ENCODE measurements at places on chromosomes 12 and 14.
A peak's percentile ranks its signal among the peaks of the same experiment; 100 is the strongest.

DNA sequence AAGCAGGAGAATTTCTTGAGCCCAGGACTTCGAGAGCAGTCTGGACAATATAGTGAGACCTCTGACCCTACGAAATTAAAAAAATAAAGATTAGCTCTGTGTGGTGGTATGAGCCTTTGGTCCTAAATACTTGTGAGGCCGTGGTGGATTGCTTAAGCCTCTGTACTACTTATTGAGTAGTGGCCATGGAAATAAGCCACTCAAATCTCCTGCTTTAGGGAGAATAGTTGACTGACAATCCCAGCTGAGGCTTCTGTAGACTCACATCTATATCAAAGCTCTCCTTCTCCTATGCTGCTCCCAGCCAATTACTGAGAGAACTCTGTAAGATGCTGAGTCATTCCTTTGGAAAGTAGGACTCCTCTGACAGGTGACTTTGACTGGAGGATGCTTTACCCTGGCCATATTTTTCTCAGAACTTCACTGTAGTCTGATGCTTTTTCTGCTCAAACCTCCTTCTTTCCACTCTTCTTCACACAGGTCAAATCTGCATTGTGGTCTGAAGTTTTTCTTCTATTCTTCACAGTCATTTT lies 420.2 kb downstream of the SLC6A15 start:
- no peak for DNase-seq

GRCh38 chr12:113766879-113767878 lies 198.9 kb downstream of the RBM19 start:
- no peak for DNase-seq

- DNase-seq, result no peak
Observed at GRCh38 chr12:25769082-25769945, 189.2 kb upstream of the RASSF8 start.

DNA sequence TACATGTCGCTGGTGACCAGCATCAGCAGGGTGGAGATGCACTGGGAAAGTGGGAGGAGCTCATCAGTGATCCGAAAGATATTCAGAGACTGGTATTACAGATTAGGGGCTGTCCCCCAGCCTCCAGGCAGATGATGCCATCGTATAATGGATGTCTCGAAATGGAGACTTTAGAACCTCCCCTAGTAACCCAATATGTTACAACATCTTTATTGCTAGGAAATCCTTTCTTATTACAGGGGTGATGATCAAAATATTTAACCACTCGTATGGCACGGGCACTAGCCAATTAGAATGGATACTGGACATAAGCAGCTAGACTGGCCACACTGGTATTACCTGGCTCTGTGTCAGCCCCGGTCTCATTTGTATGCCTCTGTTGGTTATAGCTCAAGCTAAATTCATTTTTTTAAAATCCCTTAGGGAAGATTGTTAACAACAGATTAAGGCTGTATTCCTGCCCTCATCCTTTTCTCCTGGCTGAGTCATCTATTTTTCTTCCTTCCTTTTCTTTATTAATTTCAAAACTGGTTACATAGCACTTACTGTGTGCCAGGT lies 10.8 kb upstream of the CEBPE start:
- DNase-seq, result no peak

DNA sequence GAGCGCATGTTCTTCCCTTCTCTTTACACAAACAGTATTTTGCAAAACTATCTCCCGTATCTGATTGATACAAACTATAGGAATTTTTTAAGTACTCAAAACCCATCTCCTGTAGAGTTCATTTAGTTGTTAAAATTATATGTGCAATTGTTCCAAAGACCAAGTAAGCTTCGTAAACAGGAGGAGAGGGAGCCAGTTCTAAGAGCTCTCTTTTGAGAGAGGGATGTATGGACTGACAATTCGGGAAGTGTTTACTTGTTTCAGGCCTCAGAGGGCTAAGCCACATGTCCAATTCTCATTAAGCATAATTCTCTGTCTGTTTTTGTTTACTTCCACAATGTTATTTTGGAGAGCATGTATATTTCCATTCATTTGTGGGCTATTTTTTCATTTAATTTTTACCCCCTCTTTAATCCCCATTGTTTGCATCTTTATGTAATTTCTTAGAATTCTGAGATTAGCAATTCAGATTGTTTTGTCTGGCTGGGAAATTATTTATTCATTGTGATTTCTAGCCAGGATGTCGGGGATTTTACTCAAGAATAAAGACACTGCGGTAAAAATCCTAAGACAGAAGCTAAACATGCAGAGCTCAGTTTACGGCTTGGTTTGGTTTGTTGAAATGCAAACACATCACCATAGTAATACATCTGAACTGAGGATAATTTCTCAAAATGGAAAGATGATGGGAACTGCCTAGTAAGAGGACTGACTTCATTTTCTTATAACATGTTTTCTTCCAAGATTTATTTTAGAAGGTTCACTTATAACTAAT lies 126.8 kb downstream of the KCNK10 start:
- no peak for DNase-seq

DNA sequence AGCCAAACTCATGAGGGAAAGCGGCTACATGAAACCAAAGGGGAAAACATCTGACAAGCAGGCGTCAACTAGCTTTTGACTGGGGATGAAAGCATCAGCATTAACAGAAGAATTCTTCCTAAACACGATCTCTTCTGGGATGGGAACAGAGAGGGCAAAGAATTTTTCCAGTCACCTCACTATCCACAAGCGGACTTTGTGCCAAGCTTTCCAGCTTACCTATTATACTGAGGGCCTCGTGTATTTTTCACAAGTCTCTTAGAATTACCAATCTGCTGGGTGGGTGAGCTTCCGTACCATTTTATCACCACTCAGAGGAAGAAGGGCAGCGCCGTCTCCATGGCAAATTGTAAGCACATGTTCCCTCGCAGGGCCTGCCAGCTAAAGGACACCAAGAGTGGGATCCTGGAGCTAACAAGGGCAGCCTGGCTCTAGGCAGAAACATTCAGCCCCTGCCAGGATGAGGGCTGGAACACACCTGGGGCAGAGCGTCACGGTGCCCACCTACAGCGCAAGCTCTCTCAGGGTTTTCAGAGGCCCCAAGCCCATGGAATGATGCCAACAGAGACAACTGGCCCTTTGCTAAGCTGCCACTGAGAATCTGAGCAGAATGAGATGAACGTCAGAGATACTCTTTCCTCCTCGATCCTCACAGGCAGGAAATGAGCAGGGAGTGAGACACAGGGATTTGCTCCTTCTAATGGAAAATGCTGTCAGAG lies 74.6 kb downstream of the CHGA start:
- DNase-seq, result no peak

DNA sequence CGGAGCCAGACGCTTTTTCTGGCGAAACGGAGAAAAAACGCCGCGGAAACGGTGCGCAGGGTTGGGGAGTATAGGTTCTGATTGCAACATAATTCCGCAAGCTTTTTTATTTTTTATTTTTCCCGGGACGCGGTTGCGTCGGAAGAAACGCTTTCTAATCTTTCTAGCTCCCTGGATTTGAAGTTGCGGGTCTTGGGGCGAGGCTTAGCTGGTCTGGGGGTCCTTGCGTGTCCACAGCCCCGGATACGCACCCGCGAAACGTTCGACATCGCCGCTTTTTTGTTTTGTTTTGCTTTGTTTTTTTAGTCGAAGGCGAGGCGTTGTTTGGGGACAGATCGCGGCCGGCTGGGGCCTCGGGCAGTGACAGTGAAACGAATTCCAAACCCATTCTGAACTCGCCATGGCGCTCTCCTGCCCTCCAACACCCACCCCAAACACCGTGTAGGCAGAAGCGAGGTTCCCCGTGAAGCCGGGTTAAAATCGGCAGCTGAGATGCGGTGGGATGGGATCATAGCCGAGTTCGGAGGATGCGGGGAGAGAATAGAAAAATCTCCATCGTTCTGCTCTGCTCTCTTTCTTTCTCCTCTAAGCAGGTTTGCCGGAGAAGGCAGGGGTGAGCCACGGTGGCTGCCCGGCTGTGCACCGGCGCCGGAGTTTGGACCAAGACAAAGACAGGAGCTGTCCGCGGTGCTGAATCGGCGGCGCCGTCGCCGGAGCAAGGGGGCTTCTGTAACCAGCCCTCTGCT lies 8.1 kb upstream of the LHX5 start:
- peak; percentile 58 for DNase-seq

DNA sequence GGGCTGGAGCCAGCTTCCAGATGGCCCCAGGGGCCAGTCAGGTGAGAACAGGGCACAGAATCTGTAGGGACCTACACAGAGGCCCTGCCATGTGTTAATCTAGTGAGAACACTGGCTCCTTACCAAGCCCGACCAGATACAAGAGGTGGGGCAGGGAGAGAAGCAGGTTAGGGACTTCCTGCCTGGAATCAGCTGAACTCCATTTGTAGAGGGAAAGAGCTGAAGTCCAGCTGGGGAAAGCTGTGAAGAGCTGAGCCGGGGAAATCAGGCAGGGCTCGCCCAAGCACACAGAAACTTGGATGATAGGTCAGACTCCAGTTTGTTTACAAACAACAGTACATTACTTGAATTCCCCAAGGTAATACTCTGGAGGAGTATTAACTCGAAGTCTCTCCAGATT lies 46.7 kb downstream of the PTGER2 start:
- DNase-seq, result no peak

- DNase-seq, result no peak
Observed at GRCh38 chr12:104187446-104188155, 28.0 kb upstream of the TXNRD1 start.

GRCh38 chr12:14554281-14555007 lies 13.2 kb downstream of the PLBD1 start:
- no peak for DNase-seq

DNA sequence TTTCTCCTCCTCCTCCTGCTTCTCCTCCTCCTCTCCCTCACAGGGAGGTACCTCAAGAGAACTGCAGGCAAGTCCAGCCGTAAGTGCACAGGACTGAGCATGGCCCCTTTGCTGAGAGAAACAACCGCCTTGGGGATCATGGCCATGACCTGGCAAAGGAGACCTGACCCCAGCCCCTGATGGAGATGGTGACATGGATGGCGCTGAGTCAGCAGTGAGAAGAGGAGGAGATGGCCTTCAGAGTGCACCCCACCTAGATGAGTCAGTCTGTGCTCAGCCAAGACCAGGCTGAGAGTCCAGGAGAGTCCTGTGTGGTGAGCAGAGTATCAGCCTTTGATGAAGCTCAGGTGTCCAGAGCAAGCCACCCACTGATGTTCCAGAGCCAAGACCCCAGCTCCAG lies 36.4 kb downstream of the MEG3 start:
- DNase-seq, result no peak

DNA sequence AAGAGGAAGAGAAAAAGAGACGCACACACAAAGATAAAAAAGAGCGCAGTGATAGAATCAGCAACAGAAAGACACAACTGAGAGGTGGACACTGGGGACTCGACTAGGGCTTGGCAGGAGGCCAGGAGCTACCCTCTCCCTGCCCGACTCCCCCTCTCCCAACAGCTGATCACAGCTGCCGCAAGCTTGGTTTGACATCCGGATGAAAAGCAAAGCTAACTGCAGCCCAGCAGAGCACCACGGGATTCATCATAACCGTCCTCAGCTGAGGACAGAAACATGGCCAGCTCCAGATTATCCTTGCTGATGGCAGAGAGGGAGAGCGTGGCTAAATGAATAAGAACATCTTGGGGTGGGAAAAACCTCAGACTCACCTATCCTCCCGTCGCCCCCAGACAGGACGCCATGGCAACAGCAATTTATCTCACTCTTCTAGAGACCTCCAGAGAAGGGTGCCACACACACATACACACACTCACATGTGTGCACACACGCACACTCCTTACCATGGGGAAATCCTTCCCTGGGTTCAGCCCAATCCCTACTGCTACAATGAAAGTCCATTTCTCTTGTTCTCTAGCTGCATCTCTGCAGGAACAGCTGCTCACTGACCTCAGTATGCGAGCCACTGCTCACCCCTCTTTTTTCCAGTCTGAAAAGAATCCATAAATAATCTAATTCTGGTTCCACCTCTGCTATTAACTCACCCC lies 135.3 kb downstream of the NTF3 start:
- DNase-seq, result no peak

DNA sequence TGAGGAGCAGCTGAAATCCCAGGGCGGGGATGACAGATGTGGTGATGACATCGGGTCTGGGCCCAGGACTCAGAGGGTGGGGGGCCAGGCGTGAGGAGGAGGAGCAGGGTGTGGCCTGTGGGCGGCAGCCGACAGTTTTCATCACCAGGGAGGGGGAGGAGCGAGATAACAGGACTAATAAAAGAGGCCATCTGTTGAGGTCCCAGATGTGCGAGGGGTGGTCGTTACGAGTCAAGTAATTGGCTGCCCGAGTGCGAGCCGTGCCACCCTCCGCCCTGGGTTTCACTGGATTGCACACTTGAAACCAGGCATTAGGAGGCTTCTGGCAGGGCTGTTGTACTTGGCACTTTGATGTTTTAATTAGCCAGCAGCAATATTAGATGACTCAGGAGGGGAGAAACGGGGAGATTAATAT lies 67.2 kb downstream of the NOS1 start:
- no peak for DNase-seq

DNA sequence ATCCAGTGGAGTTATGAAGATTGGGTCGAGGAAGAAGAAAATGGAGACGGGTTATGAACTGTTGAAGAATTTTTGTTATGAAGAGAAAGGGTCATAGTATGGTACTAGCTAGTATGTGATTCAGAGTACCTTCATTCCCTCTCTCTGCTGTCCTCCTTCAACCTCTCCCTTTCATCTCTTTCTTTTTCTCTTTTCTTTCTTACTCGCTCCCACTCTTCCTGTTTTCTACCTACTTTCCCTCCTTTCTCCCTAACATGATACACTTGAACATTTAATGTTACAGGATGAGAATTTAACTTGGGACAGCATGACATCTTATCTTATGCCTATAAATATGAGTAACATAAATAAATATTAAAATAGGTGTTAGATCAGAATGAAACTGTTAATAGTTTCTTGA lies 112.9 kb downstream of the CCDC91 start:
- DNase-seq, result no peak

GRCh38 chr12:123038966-123039365 lies 58.5 kb downstream of the ARL6IP4 start:
- DNase-seq, result no peak

DNA sequence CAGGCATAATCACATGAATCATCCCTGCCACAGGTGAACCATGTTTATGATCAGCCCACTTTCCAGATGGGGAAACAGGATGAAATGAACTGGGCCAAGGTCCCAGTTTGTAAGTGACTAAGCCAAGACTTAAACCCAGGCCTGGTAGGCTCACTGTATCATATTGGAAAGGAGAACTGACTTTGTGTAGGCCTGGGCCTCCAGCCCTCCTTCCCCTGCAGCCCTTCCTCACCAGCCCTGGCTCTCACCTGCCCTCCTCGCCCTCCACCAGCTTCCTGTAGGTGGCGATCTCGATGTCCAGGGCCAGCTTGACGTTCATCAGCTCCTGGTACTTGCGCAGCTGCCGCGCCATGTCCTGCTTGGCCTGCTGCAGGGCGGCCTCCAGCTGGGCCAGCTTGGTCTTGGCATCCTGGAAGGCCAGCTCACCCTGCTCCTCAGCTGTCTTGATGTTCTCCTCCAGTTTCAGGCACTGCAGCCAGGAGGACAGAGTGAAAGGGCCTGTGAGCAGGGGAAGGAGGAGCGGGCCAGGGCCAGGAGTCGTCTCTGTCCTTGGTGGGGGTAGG lies 19.8 kb downstream of the KRT80 start:
- peak; percentile 57 for DNase-seq

- no peak for DNase-seq
Observed at GRCh38 chr14:89466944-89467343, 49.9 kb upstream of the FOXN3 start.

Data from activated CD8-positive, alpha-beta T cell treated with anti-CD3 and anti-CD28 coated beads, Interleukin-2, amount 10 ng/mL, durations not matched to agents 7 days and 5 days (primary cell).